ENCODE measurements at places on chromosomes 1 and 21.
A peak's percentile ranks its signal among the peaks of the same experiment; 100 is the strongest.

DNA sequence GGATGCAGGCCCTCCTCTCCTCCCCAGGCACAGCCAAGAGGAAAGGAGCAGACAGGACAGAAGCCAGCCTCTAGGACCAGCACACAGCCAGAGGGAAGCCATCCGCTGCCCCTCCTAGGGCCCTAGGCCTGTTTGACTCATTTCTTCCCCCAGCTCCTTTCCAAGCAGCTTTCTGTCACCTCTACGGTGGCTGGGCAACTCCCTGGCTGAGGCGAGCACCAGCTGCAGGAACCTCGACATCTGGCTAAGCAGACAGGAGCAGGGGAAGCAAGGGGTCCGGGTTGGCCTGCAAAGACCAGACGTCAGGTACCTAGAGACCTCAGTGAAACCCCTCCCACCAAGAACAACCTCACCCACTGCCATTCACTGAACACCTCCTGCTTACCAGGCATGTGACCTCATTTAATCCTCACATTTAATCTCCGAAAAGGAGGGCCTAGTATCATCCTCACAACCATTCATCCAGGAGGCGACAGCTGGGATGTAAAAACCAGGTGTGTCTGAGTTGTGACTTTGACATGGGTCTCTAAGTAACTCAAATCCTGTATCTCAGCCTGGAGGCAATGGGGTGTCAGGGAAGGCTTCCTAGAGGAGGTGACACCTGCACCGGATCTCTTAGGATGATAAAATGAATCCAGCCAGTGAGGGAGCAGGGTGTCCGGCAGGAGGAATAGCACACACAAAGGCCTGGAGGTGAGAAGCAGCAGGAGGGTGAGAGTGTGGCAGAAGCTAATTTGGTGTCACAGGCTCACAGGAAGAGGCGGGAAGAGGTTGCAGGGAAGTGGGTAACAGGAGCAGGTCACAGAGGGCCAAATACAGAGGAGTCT is 5.9 kb downstream of the LRP8 start:
- DNase-seq = no peak

- DNase-seq = no peak
Measured at GRCh38 chr1:4318720-4319119, 335.7 kb upstream of the AJAP1 start.

DNA sequence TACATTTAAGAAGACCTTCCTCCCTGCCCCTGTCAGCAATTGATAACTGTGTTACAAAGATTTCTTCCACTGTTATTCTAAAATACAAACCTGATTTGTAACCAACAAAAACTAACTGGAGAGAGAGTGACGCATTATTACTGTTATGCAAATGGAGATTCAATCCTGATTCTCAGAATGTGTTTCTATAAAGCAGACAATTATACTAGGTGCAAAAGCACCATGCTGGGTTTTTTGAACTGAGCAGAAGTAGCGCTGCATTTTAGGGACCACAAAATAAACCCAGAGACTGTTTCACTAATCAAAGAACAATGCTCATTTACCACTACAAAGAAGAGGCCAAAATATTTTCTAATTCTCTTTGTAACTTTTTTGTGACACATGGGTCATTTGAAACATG is 13.6 kb upstream of the GBP6 start:
- DNase-seq = no peak

DNA sequence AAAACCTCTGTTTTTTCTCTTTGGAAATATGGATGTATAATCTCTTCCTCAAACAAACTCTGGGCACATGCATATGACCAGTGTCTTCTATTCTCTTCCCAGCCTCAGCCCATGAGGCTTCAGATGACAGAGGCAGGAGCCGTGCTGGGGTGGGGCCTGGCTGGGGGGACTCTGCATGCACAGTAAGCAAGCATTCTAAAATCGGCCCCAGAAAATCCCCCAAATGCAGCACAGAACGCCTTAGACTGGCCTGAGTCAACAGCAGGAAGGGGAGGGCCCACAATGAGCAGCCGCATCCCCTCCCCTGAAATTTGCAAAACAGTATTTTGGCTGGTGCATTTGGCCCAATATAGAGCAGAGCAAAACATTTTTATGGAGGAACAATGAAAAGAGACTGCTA is 47.8 kb downstream of the ITPKB start:
- DNase-seq = no peak

DNA sequence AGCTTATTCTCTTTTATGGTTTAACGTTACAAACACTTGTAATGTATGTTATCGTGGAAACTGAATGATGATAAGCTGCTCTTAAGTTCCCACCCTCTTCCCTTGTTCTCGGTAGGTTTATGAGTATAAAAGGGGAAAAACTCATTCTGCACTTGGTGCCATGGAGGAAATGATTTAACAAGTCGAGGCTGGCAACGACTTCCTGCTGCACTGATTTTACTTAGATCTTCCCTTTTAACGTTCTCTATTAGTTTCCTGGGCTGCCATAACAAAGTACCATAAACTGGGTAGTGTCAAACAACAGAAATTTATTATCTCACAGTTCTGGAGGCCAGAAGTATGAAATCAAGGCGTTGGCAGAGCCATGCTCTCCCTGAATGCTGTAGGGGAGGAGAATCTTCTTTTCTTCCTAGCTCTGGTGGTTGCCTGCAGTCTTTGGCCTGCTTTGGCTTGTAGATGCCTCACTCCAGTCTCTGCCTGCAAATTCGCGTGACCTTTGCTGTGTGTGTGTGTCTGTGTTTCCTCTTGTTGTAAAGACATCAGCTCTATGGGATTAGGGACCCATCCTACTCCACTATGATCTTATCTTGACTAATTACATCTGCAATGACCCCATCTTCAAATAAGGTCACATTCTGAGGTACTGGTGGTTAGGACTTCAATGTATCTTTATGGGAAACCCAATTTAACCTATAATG is 26.3 kb downstream of the HUNK start:
- no peak for DNase-seq

GRCh38 chr21:42118901-42119300 is 47.8 kb downstream of the UMODL1 start:
- DNase-seq = no peak

- DNase-seq = no peak
Measured at GRCh38 chr1:43772978-43773377, 65.6 kb downstream of the ST3GAL3 start.

- no peak for DNase-seq
Measured at GRCh38 chr1:41358131-41359021, 2.9 kb upstream of the FOXO6 start.

DNA sequence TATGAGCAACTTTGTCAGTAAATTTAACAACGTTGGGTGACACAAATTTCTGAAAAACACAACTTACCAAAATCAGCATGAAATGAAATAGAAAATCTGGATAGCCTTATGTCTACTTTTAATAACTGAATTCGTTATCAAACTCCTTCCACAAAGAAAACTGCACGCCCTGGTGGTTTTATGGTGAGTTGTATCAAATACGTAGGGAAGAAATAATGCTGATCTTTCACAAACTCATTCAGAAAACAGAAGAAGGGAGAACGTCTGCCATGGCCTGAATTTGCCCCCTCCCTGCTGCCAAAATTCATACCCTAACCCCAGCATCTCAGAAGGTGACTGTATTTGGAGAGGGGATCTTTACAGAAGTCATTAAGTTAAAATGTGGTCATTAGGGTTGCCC is 50.0 kb upstream of the COL18A1 start:
- DNase-seq = no peak

- DNase-seq = no peak
Measured at GRCh38 chr1:82386365-82387011, 585.8 kb downstream of the ADGRL2 start.

DNA sequence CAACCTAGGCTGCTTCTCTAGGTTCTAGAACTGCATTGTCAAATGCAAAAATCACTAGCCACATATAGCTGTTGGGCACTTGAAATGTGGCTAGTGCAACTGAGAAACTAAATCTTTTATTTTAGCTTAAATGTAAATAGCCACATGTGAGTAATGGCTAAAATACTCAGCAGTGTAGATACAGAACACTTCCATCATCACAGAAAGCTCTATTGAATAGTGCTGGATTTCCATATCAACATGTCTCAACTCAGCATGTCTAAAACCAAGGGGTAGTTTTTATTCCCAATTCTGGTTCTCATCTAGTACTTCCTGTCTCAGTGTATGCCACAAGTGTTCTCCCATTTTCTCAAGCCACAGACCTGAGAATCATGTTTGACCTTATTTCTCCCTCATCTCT is 7.5 kb upstream of the TP53BP2 start:
- no peak for DNase-seq

- DNase-seq = no peak
Measured at GRCh38 chr1:40956407-40956806, 23.1 kb upstream of the CTPS1 start.

DNA sequence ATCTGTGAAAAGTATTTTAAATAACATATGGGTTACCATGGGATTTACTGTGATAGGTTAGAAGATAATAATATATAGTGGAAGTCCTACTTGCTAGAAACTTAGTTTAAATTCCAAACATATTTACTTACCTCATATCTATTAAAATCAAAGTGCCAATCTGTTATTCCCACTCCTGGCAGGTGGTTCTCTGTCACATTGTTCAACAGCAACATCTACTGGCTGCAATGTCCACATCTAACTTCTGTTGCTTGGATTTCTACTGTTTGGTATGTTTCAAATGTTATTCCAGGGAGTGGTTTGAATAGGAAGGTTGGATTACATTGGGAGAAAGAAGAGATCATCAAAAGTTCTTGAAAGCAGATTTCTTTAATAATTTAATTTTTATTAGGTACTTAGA is 122.5 kb upstream of the NCAM2 start:
- no peak for DNase-seq

GRCh38 chr1:193241132-193241827 is 54.9 kb upstream of the B3GALT2 start:
- no peak for DNase-seq

DNA sequence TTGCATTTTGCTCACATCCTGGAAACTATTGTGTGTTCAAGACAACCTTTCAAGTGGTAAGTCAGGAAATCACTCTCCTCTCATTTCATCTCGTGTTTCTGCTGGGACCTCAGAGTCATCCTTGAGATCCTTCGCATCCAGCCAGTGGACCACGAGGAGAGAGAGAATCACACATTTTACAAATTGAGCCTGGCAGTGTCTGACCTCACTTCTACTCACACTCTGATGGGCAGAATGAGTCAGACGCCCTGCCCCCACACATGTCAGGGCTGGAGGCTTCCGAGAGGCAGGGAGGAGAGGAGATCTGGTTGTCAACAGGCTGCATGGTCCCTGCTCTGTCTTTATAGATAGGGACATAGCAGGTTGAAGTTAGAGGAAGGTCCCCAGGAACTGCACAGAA is 509.7 kb downstream of the AJAP1 start:
- DNase-seq = no peak

- DNase-seq = no peak
Measured at GRCh38 chr1:25873120-25873519, 2.4 kb downstream of the PAQR7 start.

DNA sequence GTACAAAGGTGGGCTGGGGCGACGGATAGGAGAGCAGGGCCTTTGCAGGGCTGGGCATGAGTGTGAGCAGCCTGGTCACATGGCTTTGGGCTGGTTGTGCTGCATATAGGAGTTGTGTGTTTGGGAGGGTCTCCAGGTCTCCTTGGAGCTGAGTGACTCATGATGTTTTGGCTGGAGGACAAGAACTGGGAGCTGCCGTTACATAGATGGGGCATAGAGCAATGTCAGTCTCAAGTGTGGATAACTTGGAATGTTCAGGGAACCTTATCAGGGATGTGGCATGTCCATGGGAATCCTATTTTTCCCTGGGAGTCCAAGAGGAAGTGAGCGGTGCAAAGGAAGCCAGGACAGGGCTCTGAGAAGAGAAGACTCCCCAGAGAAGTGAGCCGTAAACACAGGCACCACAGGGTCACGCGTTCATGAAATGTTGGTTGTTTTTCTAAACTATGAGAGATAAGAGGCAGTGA is 136.4 kb upstream of the KCNE2 start:
- DNase-seq = no peak

GRCh38 chr1:184399192-184399847 is 12.5 kb downstream of the C1orf21 start:
- no peak for DNase-seq

DNA sequence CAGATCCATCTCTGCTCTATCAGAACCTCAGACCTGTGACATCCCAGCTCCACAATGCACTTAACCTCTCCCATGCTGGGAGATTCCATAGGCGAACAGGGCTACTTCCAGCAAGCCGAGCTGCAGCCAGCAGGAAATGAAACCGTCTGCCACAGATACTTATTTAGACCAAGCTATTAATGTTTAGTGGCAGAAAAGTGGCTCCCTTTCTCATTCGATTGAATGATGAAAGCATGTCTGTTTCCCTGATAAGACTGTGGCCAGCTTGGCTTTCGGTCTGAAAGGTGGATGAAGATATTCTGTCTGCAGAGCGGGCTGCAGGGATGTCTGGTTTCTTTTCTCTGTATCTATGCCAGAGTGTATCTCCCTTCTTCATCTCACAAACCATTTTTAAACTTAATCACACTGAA is 146.4 kb downstream of the GREM2 start:
- no peak for DNase-seq

DNA sequence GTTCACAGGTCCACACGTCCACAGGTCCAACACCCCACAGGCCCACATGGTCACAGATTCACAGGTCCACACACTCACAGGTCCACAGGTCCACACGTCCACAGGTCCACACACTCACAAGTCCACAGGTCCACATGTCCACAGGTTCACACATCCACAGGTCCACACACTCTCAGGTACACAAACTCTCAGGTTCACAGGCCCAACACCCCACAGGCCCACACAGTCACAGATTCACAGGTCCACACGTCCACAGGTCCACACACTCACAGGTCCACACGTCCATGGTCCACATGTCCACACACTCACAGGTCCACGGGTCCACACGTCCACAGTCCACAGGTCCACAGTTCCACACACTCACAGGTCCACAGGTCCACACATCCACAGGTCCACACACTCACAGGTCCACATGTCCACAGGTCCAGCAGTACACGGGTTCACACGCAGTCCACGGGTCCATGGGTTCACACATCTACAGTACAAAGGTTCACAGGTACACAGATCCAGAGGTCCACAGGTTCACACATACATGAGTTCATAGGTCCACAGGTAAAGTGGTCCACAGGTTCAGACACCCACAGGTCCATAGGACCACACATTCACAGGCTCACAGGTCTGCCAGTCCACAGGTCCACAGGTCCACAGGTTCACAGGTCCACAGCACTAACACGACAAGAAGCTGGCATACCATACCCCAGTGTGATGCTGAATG is 39.3 kb upstream of the COL6A2 start:
- DNase-seq = no peak

- no peak for DNase-seq
Measured at GRCh38 chr1:113904293-113904673, 316 bp downstream of the AP4B1 start.

DNA sequence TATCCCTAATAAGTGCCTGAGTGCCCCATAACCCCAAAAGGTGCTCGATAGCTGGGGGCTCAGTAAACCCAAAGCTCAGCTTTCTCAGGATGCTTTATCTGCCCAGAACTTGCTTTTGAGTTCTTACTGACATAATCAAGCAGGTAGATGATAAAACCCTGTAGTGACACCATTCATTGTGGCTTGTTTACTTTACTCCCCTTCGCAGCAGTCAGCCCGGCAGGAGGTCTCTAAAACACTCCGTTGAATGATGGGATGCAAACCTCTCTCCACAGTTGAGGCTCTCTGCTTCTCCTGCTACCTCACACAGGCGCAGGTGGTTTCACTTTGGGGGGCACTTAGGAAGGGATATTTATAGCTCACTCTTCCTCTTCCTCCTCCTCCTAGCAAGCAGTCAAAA is 349.4 kb downstream of the HLX start:
- no peak for DNase-seq

- DNase-seq = peak; percentile 27
Measured at GRCh38 chr1:178724728-178725465, at the start of gene RALGPS2. RALGPS2 (plus strand) TSS chr1:178725244; CDS start chr1:178776765, 51,521 bp downstream.

- no peak for DNase-seq
Measured at GRCh38 chr1:220767312-220768125, 19.2 kb upstream of the MTARC1 start.

- no peak for DNase-seq
Measured at GRCh38 chr1:22076346-22076745, 23.8 kb downstream of the CDC42 start.

Measured in stimulated activated CD4-positive, alpha-beta T cell treated with anti-CD3 and anti-CD28 coated beads, Interleukin-2, amount 100 ng/mL, for 48 hours (primary cell).